ENCODE measurements at places on chromosomes 11 and 22.

DNA sequence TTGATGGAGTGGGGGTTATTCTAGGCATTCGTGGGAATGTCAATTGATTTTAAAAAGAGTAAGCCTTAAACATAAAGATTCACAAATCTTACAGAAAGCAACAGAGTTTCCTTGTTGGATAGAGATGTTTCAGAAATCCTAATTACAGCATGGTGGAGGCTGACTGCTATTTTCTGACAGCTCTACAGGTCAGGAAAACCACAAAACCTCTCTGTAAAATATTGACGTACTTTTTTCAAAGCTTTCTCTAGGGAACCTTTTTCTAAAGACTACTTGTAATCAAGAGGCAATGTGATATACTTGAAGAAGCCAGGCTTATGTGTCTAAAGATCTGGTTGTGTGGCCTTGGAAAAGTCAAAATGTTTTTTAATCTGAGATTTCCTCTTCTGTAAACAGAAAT is 9.1 kb upstream of the OR8B8 start:
- DNase-seq: no peak

DNA sequence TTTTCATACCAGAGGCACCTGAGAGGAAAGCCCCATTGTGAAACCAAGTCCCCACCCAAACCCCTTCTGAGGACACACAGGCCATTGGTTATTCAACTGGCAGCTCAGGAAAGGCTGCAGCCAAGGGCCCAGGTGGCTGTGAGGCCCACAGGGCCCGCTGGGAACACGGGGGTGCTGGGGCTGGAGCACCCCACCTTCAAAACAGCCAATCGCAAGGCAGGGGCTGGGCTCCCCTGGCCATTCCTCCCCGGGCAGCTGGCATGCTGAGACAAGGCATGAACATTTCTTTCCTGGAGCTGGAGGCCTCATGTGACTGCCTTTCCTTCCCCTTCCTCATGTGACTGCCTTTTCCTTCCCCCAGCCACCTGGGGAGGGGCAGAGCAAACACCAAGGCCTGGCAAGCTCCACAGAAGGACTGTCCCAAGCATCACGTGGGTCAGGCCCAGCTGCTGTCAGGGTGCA is 76.9 kb downstream of the PIWIL3 start:
- DNase-seq: no peak

- no peak for DNase-seq
These were observed 17.1 kb upstream of the C11orf96 start for GRCh38 chr11:43925063-43925931.

DNA sequence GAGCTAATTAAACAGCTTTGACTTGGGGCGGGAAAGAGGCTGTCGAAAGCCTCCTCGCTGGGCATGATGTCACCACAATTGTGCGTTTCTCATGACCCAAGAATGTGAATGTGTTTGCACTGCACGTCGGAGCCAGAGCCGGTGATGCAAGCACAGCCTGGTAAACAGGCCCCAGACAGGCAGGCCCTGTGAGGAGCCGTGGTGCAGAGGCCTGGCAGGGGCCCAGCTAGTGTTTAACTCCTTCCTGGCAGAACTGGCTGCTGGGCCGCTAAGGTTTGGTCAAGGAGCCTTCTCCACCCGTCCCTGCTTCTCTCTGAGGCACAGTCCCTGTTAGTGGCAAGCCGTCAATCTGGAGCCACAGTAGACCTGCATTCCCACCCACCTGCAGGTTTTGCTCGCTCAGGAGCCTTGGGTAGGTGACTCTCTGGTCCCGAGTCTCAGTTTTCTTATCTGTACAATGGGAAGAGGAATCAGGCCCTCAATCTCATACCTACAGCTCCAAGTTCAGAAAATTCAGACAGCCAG is 25.4 kb upstream of the SMTN start:
- no peak for DNase-seq

DNA sequence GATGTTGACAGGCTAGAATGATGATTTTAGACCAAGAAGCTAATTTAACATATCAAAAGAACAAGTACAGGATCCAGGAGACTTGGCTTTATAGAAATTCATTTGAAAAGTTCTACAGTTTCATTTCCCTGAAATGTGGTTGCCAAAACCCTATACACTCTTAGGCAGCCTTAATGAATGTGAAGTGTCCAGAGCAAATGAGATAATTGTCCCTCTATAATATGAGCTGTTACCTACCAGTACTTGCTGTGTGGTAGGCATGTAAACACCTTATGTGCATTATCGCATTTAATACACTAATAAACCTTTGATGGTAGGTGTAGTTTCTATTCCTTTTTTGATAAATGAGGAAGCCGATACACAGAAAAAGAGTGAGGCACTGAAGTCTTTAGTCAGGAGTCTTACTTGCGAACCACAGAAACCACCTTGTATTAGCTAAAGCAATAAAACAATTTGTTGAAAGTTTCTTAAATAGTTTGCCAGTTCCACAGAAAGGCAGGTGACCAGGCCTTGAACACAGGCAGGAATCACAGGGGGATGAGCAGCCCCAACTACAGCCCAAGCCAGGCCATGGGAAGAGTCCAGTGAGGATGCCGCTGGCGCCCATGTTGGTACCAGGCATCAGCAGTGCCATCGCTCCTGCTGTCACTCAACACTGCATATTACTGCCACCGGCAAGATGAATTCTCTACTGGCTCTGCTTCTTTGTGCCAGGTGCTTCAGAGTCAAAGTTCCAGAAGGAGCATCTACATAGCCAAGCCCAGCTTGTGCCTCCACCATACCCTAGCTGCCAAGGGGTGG is 81.7 kb downstream of the SWAP70 start:
- no peak for DNase-seq

DNA sequence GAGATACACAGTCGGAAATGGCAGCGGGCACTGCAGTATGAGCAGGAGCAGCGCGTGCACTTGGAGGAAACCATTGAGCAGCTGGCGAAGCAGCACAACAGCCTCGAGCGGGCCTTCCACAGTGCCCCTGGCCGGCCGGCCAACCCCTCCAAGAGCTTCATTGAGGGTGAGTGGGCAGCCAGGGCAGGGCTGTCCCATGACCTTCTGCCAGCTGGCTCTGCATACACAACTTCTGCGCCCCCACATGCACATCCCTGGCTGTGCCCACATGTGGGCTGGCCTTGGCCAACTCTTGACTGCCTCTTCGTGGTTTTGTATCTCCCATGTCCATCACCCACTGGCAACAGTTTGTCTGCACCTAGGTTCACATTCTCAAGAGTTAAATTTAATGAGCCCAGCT is 81.1 kb downstream of the MORC2 start:
- DNase-seq: no peak

DNA sequence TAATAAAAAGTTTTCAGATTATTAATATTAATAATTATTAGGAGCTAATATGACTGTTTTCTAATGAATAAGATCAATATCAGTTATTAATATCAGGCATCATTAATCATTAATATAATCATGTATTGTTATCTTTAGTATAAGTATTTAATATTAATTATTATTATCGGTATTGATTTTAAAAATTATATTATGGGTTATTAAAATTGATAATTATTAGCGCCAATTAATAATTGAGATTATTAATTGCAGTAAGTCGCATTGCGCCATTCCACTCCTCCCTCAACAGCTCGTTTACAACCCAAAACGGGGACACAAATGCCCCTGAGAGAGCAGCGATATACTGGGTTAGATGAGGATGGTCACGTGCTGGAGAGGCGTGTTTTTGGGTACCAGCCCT is 20.2 kb downstream of the XNDC1N start:
- no peak for DNase-seq

GRCh38 chr11:44883277-44883676 is 67.4 kb downstream of the TP53I11 start:
- no peak for DNase-seq

DNA sequence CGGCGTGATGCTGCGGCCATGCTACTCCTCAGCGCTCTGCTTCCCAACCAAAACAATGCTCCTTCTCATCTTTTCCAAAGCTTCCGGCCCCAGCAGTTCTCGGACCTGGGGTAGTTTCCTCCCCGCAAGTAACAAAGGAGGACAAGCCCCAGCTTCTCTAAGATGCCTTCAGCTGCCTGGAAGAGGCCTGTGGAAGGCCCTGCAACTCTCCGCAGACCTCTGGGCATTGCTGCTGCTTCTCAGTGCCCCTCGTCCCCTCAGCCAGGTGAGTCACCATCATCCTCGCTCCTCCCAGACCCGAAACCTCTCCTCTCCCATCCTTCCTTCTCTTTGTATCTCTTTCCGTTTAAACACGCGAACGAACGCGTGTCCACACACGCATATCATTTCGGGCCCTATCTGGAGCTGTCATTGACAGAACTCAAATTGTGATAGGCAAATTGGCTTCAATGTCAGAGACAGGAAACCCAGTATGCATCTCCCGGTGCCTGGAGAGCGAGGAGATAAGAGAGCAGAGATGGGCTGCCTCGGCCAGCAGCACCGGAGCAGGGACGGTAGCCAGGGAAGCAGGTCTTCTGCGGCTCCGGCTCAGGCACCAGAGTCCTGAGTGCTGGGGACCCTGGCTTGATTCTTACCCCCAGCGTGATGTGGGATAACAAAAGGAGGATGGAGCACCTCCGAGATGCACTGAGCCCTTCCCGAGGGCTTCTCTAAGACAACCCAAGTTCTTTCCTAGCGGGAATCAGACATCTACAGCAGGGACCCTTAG is 22.0 kb upstream of the JAM3 start:
- DNase-seq: no peak

DNA sequence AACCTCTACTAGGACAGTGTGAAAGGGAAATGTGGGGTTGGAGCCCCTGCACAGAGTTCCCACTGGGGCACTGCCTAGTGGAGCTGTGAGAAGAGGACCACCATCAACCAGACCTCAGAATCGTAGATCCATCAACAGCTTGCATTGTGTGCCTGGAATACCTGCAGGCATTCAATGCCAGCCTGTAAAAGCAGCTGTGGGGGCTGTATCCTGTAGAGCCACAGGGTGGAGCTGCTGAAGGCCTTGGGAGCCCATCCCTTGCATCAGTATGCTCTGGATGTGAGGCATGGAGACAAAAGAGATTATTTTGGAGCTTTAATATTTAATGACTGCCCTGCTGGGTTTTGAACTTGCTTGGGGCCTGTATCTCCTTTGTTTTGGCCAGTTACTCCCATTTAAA is 46.3 kb downstream of the PGR start:
- no peak for DNase-seq

GRCh38 chr11:120492486-120492885 is 19.1 kb upstream of the GRIK4 start:
- no peak for DNase-seq

GRCh38 chr11:121194731-121195596 is 93.9 kb downstream of the TECTA start:
- peak; percentile 22 for DNase-seq

DNA sequence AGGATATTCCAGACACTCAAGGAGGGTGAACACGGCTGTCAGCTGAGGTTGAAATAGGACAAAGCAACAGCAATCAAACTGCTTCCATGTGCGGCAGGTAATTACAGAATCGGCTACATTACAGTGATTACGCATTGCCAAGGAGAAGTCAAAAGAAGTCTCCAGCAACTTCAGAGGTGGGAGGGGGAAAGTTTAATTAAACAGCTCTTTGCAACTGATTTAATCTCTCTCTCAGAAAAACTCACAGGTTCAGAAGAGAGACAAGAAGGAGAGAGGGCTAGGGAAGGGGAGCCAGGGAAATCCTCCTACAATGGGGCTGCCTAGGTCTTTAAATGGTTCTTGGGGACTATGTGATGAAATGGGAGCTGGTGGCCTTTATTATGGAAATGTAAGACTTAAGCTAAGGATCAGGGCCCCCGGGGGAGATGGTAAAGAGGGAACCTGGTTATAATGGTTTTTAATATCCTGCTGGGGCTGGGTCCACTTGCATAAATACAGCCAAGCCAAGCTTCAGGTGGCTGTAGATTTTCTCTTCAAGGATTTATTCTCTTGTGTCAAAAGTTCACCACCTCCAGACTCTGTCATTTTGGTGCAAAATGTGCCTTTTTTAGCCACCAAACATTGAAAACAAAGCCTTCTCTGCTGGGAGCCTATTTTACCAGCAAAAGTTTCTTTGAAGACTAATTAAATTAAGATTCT is 354.7 kb upstream of the NARS2 start:
- no peak for DNase-seq

DNA sequence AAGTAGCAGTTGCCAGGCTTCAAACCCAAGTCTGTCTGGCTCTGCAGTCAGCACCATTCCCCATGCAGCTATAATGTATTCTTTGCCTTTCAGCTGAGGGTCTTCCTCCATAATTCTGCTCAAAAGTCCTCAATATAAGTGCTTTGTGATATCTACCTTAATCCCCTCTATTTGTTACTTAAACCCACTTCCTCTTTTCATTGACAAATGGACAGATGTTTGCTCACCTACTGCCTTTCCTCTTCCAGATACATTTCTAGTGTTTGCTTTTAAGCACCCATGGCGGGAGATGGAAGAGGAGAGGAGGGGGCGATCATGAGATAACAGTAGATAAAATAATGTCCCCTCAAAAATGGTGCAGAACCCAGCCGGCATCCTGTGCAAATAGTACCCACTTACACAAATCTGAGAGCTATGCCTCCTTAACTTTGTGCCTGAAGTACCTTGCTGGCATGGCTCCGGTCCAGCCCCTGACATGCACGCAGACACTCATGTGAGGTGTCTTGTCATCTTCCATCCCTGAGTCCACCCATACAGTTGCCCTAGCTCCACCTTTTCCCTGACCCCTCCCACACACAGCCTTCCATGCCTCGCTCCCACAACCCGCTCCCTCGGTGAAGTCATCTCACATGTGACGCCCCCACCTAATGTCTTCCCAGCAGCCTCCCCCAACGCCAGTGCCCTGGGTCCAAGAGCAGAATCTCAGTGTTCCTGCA is 109.6 kb downstream of the TRIM29 start:
- no peak for DNase-seq

DNA sequence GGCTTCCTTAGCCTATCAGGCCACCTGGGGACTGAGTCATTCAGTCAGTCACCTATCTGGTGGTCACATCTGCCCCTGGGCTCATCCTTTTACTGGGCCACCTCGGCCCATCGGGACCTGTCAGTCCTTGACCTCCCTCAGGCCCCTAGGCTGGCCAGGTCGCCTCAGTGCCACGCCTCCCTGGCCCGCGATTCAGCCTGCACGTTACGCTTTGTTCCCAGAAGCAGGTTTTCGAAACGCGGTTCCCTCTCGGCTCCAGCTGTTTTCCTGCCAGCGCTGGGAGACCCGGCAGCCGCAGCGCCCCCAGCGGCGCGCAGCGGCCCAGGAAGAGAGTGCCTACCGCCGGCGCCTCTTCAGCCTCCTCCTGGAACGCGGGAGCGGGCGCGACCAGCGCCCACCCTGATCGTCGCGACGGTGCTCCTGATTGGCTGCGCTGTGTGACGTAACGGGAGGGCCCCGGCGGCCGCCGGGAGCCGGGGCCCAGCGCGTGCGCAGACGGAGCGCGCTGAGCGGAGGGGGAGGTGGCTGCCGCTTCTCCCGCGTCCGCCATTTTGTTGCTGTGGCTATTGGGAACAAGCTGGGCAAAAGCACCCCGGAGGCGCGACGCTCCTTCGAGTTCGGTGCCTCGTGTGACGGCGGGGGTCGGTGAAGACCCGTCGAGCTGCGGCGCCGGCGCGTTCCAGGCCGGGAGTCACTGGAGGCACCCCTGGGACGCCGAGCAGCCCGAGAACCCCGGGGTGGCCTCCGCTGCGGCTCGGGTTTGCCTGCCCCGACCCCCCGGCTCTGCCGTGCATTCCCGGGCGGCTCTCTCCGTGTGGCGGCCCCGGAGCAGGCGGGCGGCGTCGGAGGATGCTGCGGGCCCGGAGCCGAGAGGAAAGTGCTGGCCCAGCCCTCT is at the start of gene CRKL:
Gene CRKL, plus strand, starts transcription at position 492 of the 895 bp plus-strand sequence. CDS start 528 bp downstream, outside the sequence.
- DNase-seq: peak; percentile 94

GRCh38 chr22:27987557-27987956 is 68.5 kb upstream of the PITPNB start:
- DNase-seq: no peak

- DNase-seq: no peak
These were observed 171.7 kb downstream of the DBX1 start for GRCh38 chr11:19988598-19988997.
